Kidney (tissue), 22 donors: ENCODE measurements at places on chromosomes 5 and 9. TPM values are rescaled to one million over a fixed set of nuclear protein-coding genes. Genes with fewer than 3 reads are reported as not detected.
A peak's percentile ranks its signal among the peaks of the same experiment; 100 is the strongest.

- DNase-seq, result peak; percentile 30
Measured at GRCh38 chr5:55600497-55601203, 65.9 kb upstream of the PLPP1 start.

- peak; percentile 99 for DNase-seq
Measured at GRCh38 chr9:128947527-128948301, at the start of the genes DOLK and NUP188. TSS of gene DOLK (minus strand) at chr9:128947603. CDS start at chr9:128947303, 300 bp downstream. TSS of gene NUP188 (plus strand) at chr9:128947699. CDS start at chr9:128947720, 21 bp downstream.

GRCh38 chr9:33375238-33375840, 27.0 kb downstream of the AQP7 start:
- no peak for DNase-seq

- DNase-seq, result no peak
Measured at GRCh38 chr5:2680979-2681378, 70.5 kb downstream of the IRX2 start.

The NUTM2F gene
- total RNA-seq, result not detected

The MARCHF11 gene
- total RNA-seq, result not detected

DNA sequence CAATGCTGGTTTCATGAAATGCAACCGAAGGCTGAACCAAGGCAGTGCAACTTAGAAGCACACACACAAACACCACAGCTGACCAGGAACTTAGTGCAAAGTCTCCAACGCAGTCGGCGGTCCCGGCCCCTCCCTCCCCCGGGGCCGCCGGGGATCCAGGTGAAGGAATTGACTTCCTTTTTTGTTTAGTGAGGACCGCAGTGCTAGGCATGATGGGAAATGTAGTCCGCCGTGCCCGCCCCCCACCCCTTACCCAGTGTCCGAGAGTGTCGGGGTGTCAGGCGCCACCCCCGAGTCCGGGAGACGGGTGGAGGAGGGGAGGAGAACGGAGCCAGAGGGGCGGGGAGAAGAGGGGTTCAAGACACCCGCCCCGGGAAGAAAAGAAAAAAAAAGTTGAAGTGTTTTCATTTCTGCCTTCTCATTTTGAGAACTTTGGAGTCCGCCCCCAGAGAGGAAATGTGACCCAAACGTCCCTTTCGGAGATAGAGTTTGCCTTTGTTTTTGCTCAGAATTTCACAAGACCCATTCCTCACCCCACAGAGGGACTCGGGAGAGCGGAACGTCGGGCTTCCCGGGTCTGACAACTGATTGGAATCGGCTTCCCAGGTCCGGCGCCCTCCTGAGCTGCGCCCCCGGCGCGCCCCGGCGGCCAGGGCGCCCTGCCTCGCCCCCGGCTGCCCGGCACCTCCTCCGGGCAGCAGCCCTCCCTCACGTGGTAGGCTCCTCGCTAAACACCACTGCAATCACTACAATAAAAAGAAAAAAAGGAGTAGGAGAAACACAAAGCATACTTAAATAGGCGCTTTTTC, 2.0 kb downstream of the IER5L start:
- peak; percentile 94 for DNase-seq

DNA sequence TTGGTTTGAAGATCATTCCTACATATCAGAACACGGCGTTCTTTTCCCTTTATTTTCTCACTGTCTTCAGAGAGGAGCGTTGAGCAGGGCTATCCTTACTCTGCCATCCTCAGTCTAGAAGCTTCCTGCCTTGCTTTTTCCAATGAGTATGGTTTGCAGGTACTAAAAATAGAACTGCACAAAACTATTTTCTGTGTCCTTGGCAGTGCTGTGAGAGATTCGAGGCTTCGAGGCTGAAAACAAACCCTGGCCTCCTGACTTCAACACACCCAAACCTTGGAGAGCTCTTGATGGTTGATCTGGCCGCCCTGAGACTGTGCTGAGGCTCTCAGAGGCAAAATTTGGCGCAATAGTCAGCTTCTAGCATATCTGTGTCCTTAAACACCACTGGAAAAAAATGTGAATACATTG, 78.9 kb downstream of the GOLPH3 start:
- DNase-seq, result no peak

The CAMK2A gene
- 0.28 TPM for total RNA-seq

DNA sequence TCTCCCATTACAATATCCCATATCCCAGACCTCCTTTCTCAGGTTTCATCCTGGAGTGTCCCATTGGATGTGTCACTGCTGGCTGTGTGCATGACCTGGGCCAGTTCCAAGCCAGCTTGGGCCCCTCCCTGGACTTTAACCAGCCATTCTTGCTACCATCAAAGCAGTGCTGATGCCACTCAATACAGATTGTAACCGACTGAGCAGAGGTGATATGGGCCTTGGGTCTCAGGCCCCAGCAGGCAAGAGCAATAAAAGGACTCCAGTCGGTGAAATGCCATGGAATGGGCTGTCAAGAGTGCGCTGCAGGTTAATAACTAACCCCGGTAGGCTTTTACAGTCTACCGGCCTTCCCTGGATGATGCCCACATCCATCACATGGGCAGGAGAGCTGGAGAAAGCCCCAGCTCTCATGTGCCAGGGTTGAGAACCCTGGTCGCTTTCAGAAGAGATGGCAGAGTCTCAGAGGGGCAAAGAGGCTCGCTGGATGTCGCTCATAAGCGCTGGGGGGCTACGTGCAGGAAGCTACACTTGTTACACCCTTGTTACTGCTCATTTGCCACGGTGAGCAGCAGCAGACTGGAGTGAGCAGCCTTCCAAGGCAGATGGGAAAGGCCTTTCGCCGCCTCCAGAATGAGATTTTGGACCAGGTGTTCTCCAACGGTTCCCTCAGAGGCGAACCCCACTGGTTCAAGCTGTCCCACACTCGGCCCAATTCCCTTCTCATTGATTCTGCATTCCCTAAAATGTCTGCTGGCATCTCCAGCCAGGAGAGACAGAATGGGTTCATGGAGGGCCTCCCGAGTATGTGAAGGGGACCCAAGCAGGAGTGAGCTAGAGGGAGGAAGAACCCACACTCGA, 13.2 kb downstream of the EPB41L4B start:
- DNase-seq, result peak; percentile 56

The SLC45A2 gene
- 0.22 TPM for total RNA-seq

- no peak for DNase-seq
Measured at GRCh38 chr5:34771076-34771475, 67.9 kb upstream of the TTC23L start.

DNA sequence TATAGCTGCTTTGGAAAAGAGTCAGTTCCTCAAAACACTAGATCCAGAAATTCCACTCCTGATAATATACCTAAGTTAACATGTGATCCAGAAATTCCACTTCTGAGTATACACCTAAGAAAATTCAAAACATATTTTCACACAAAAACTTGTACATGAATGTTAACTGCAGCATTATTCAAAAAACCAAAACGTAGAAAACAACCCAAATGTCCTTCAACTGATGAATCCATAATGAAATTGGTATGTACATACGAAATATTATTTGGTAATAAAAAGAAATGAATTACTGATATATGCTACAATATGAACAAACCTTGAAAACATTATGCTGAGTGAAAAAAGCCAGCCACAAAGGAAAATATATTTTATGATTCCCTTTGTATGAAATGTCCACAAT, 16.5 kb upstream of the AFF4 start:
- no peak for DNase-seq

- peak; percentile 97 for DNase-seq
Measured at GRCh38 chr9:12776513-12777055, 1.8 kb downstream of the LURAP1L start.

DNA sequence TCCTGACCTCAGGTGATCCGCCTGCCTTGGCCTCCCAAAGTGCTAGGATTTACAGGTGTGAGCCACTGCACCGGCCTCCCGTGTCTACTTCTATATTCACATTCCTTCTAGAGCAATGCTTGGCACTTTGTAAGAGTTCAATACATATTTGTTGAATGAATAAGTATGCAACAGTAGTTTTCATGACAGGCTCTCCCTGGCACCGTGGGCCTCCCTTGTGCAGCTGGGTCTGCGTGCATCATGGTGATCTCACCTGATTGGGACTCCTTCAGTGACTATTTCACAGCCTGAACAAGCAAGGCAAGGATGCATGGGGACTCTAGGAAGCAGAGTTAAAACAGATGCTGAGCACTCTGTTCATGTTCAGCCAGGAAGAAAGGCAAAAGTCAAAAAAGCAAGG, 6.8 kb upstream of the ZBTB34 start:
- DNase-seq, result no peak

GRCh38 chr5:159609359-159609758, 279.1 kb upstream of the IL12B start:
- DNase-seq, result no peak

The PCDHGA8 gene
- total RNA-seq, result 1.8 TPM

The SLC9A3 gene
- total RNA-seq, result 10.5 TPM

DNA sequence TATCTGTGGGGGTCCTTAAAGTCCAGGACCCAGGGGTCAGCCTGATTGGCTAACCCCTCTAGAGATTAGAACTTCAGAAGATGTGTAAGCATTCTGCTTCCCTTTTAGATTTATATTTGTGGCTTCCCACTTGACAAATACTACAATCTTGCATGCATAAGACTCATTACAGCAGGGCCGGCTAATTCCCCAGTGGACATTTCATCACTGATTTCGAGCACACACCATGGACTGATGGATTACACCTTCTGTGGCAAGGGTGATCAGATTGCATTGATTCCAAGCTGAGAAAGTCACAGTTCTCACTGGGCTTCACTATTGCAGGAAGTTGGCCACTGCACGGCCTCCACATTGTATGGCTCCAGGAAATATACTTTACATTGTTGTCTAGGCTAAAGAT, 65.8 kb upstream of the DAPK1 start:
- DNase-seq, result no peak

The SCGB3A1 gene
- 1.1 TPM for total RNA-seq

The CKMT2 gene
- 3.7 TPM for total RNA-seq

- DNase-seq, result no peak
Measured at GRCh38 chr5:141940695-141941271, 17.1 kb downstream of the DELE1 start.

The PGM5 gene
- 53.1 TPM for total RNA-seq

The SPINK13 gene
- total RNA-seq, result 1.6 TPM

The SPEF2 gene
- 19.1 TPM for total RNA-seq

GRCh38 chr9:19879062-19879461, 90.2 kb upstream of the SLC24A2 start:
- DNase-seq, result no peak

DNA sequence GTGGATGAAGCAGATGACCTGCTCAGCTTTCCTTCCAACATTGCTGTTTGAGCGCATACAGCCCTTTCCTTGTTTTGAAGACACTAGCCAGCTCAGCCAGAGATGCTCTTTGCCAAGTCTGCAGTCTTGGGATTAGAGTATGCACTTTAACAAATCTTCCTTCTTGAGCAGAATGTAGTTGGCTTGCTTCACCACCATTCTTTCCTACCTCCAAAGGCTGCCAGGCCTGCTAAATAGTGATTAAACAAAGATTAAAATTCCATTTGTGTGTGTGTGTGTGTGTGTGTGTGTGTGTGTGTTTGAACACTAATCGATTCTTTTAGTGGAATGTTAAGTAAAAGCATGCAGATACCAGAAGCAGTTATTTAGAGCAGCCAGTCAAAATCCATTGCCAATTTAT, 97.6 kb downstream of the GALNT10 start:
- no peak for DNase-seq

GRCh38 chr9:107149756-107150155, 133.3 kb upstream of the RAD23B start:
- no peak for DNase-seq

The SLC46A2 gene
- 0.66 TPM for total RNA-seq

The ODF2 gene
- total RNA-seq, result 23.6 TPM

DNA sequence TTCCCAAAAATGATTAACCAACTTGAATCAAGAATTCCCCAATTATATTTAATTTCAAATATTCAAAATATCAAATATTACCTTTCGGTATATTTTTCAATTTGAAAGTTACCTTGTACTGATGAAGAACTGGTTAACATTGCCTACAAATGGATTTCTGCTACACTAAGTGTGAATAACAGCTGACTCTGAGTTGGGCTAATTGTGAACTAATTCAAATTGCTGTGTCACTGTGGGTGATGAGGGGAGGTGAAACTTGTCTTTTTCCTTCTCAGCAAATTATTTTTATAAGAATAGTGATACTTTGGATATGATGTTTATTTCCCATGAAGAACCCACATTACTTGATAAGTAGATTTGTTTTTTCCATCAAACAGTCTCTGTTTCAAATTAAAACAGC, 103.4 kb upstream of the RPS23 start:
- no peak for DNase-seq

DNA sequence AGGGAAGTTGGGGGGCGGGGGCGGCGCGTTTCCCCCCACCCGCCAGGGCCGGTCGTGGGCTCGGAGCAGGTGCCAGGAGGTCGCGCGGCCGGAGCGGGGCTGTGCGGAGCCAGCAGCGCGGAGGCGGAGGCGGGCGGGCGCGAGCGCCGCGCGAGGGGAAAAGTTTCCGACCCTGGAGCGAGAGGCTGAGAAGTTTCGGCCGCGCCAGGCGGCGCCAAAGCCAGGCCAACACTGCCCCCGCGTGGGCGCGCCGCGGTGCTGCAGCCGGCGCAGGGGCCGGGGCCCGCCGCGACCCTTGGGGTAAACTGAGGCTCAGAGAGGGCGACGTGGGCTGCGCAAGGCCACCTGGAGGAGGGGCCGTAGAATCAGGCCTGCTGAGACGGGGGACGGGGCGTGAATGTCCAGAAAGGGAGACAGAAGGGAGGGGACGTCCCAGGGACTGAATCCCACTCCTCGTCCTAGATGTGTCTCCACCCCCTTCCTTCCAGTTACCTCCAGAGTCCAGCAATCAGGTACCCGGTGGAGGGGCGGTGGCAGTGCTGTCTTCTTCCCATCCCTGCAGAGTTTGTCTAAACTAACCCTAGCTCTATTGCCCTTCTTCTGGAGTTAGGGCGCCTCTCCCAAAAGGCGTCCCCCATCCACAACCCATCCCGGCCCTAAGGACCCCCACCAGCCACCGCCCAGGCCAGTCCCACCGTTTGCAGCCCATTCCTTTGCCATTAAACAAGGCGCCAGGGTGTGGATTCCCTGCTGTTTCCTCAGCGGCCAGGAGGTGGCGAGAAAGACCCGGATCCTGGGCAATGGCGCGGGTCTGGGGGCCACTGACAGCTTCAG, 10.2 kb downstream of the C9orf50 start:
- peak; percentile 86 for DNase-seq

DNA sequence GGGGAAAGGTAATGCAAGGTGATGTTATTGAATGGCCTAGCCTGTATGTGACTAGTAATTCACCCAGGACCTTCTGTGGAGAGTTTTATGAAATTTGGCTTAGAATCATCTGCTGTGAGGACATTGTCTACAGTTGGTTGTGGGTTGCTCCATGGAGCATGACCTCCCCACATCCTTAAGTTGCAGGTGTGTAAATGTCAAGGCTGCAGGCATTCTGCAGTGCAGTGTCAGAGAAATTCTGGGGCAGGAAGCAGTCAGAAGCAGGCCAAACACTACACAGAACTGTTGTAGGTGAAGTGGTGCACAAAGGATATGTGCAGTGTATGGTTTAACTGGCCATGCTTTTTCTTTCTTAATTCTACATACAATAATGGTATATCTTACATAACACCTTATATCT, 588.3 kb downstream of the EBF1 start:
- DNase-seq, result no peak

GRCh38 chr9:6915635-6916034, 157.9 kb downstream of the KDM4C start:
- no peak for DNase-seq

GRCh38 chr5:38465702-38466423, 90.6 kb downstream of the LIFR start:
- DNase-seq, result no peak

The RBM18 gene
- total RNA-seq, result 18.5 TPM

GRCh38 chr9:94656200-94656599, 16.9 kb upstream of the FBP1 start:
- no peak for DNase-seq
